Breast epithelium (tissue), 4 donors: ENCODE measurements at places on chromosomes 12 and 14.

GRCh38 chr14:87813686-87814085, 179.3 kb downstream of the GALC start:
- no peak for DNase-seq

- DNase-seq: no peak
These were observed 473.1 kb downstream of the PDZRN4 start for GRCh38 chr12:41661141-41661765.

GRCh38 chr14:89564989-89565388, 148.0 kb upstream of the FOXN3 start:
- DNase-seq: no peak

DNA sequence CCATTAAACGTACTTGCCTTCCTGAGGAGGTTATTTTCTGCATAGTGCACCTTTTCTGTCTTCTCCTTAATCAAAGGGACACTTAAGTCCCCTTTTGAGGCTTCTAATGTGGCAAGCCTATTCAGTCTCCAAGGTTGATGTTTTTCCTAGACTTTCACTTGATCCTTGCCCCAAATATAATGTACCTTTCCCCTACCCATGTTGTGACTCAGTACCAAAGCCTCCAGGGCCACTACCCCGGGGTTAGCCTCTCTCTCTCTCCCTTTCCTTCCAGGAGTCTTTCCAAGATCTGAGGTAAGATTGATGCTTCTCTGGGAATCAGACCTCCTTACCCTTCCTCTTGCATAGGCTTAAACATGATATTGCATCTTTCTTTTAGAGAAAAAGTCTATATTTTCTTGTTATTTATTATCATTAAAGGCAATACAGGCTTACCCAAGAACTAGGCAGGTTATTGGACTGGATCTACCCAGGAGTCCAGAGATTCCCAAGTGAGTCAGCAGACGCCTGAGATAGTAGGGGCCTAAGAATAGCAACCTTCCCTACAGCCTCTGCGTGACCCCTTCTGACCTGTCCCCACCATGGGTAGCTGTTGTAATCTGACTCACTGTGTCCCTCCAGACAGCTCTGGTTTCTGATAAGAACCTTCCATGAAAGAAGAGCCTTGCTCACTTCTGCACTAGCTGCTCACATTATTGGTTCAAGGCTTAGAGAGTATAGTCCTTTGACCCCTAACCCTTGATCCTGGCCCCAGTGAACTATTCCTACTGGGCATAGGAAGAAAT, 172.9 kb downstream of the ZFP36L1 start:
- no peak for DNase-seq

DNA sequence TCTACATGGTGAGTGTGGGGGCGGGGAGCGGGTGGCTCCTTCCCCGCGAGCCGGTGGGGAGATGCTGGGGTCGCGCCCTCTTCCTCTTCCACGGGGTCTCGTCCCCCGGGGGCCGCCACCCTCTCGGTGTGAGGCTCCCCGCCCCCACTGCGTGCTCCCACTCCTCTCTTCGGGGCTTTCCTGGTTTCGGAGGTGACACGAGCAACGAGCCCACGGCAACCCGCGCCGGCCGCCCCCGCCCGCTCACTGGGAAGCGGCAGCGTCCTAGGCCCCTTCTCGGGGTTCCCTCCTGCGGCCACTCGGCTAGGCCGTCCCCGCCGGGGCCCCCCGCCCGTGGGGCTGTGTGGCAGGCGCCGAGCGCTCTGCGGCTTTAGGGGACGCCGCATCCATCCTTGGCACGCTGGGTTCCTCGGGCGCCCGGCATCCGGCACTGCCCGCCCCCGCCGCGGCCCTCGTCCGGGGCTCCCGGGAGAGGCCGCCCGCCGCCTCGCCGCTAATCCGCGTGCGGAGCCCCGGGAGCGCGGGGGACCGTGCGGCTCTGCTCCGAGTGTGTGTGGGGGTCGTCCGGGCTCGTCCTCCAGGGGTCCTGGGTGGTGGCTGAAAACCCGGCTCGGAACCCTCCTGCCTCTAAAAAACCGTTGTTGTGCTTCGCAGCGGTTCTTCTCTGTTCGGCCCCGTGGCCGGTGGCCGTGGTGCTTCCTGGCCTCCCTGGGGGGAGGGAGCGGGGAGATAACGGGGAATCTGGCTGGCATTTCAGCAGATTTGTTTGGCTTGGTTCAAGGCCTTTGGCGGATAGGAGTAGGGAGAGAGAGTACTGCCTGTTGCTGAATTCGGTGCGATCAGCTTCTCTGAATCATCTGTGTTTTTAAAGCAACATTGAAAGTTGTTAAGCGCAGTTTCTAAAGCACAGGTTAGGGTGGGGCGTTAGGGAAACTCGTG, 1.0 kb downstream of the PCNX1 start:
- no peak for DNase-seq

- no peak for DNase-seq
These were observed 99.0 kb downstream of the SAMD4A start for GRCh38 chr14:54665946-54666345.

DNA sequence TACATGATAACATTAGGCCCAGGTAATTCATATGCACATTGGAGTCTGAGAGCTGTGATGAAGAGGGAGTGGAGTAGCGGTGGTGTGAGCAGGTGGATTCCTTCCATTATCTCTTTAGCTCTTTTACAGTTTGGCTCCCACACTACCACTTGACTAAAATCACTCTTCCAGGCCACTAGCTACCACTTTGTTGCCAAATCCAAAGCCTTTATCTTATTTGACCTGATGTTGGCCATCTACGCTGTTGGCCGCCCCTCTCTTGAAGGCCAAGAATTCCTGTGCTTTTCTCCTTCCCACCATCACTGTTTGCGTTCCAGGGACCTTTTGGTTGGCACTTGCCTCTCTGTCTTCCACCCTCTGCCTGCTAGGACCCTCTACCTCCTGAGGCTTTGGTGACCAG, 4.0 kb upstream of the MAX start:
- no peak for DNase-seq

DNA sequence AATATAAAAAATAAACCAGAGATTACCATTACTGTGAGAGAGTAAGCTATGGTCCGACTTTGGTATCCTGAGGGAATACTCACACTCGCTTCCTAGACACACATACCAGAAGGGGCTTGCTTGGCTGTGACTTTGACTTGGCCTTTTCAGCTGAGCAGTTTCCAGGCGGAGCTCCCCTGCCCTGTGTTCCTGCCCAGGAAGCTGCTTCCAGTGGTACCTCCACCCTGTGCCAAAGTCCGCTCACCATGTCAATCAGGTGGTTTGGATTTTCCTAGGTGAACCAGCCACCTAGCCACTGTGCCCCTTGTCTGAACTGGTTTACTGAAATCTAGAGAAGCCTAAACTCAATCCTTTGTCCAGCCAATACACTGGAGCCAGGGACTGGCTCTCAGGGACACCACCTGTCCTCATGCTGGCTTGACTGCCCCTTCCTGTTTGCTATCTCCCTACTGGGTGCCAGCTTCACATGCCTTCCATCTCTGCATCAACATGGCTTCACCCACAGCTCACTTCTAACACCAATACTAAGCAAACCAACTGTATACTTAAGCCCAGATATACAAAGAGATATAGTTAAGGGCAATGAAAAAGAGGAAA, 28.6 kb downstream of the MAX start:
- no peak for DNase-seq
